ENCODE measurements at places on chromosomes 4 and X.

- no peak for DNase-seq
Observed at GRCh38 chr4:2829321-2829932, 14.2 kb upstream of the ADD1 start.

GRCh38 chrX:107826238-107827029, 768 bp downstream of the MID2 start:
- no peak for DNase-seq

- no peak for DNase-seq
Observed at GRCh38 chr4:135538698-135539097, 1337.1 kb upstream of the PABPC4L start.

- no peak for DNase-seq
Observed at GRCh38 chr4:6701371-6701770, 7.7 kb downstream of the S100P start.

DNA sequence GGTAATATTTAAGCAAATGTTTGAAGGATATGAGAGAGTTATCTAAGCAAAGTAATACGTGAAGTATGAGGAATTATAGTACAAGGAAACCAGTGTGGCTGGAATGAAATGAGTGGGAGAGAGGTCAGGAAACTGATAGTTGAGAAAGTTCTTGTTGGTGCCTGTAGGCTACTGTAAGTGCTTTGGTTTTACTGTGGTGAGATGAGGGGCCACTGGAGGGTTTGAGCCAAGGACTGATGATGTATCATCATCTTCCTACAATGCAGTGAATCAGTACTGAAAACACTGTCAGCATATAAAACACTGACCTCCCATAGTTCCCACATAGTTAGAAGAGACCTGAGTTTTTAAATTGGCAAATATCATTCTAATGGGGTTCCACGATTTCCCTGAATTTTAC, 367.5 kb upstream of the CTSO start:
- DNase-seq, result no peak

DNA sequence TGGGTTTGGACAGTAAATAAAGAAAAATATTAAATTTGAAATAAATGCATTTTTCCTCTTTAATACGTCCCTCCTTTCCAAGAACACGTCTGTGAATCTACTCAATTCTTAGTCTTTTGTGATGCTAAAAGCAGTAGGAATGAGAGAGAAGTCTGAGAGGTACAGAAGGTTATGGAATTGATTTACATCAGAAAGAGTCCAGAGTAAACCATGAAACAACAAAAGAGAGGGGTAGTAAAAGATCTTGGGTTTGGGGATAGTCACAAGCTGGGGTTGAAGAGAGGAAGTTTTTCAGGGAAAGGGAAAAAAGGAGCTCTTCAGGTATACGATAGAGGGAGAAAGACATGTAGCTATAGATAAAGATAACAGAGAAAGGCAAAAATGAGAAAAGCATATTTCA, 215.4 kb downstream of the RAB28 start:
- no peak for DNase-seq

DNA sequence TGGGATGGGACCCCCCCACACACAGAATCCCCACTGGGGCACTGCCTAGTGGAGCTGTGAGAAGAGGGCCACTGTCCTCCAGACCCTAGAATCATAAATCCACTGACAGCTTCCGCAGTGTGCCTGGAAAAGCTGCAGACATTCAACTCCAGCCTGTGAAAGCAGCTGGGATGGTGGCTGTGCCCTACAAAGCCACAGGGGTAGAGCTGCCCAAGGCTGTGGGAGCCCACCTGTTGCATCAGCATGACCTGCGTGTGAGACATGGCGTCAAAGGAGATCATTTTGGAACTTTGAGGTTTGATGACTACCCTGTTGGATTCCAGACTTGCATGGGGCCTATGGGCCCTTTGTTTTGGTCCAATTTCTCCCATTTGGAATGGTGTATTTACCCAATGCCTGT, 22.3 kb downstream of the AIMP1 start:
- DNase-seq, result no peak

DNA sequence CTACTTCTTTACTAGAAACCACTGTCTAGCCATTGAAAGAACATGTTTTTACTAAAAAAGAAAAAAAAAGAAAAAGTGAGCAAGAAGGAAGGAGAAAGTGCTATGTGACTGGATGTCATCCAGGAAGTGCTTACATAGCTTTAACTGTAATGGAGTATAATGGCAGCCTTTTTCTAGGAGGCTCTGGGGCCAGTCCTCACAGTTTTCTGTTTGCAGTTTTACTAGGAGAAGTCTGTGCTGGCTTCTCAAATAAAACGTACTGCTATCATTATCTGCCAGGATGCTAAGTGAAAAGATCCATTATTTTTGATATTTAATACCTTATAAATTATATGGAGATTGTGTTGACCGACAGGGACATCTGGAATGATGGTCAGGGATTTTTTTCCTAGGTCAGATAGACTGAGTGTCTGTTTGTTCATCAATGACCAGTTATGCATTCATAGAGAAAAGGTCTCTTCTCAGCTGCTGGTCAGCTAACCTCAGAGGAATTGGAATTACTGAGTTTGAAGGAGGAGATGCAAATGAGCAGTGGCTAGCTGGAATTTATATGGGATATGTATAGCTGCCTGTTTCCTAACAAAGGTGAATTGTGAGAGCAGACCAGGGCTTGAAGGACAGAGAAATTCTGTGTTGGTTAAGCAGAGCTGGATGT, 21.7 kb downstream of the LPAR4 start:
- no peak for DNase-seq

DNA sequence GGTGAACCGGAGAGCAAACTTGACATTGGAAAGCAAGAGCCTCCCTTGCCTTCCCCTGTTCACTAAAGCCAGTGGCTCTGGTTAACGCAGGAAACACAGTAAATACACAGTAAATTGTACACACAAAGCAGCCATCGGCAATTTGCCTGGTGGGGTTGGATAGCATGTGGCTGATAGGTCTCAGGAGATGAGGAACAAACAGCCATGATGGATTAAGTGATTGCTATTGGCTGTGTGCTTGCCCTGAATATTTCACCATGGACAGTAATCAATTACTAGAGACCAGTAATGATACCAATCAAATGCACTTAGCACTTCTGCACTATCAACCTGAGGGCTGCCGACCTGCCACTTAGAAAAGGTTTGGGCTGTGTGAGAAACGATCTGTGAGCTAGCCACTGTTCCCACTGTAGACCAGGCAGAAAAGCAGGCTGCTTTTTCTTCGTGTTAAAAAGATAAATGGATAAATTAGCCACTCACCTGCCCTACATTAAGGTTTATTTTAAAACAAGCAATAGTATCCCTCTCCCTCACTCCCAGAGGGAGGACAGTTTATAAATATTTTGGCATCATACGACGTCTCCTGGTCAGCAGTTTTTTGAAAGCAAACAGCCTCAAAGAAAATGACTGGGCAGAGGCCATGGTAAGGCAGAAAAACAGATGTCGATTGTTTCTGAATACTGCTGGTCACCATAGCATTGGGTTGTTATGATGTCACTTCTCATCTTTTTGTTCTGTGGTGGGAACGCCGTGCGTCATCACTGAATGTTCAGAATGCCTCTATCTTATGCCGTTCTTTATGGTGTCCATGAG, 167.1 kb downstream of the MAML3 start:
- no peak for DNase-seq

GRCh38 chr4:97593248-97593647, 550.0 kb downstream of the STPG2 start:
- no peak for DNase-seq

- DNase-seq, result no peak
Observed at GRCh38 chr4:25900310-25900709, 13.7 kb upstream of the SMIM20 start.

DNA sequence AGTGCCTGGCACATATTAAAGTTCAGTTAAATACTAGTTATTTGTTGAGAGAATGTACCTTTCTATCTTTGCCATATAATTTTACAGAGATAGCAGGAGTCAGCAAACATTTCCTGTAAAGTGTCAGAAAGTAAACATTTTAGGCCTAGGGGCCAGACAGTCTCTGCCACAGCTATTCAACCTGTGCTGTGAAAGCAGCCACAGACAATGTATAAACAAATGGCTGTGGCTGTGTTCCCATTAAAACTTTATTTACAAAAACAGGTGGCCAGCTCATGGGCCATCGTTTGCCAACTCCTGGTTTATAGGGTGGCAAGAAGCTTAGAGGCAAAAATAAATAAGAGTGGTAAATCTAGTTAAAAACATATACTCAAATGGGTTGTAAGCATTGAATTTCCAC, 34.0 kb upstream of the BRS3 start:
- DNase-seq, result no peak

DNA sequence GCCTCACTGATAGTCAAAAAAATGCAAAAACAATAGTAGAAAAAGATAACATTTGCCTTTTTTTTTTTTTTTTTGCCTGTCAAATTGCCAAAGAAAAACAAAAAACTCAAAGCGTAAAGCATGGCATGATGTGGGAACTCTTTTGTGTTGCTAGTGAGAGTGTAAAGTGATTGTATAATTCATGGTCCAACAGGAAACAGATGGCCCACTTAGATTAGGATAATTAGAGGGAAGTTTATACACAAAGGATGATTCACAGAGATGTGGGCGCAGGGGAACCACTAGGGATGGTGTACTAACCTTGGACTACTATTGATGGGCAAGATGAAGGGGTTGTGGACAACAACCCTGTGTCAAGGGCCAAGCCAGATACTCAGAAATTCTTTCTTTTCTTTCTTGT, 16.4 kb downstream of the MCUB start:
- no peak for DNase-seq

GRCh38 chr4:82599336-82599735, 37.5 kb upstream of the TMEM150C start:
- DNase-seq, result no peak

GRCh38 chrX:124395145-124395880, 49.0 kb downstream of the SH2D1A start:
- DNase-seq, result no peak

GRCh38 chr4:120052856-120053255, 13.8 kb downstream of the MAD2L1 start:
- no peak for DNase-seq

DNA sequence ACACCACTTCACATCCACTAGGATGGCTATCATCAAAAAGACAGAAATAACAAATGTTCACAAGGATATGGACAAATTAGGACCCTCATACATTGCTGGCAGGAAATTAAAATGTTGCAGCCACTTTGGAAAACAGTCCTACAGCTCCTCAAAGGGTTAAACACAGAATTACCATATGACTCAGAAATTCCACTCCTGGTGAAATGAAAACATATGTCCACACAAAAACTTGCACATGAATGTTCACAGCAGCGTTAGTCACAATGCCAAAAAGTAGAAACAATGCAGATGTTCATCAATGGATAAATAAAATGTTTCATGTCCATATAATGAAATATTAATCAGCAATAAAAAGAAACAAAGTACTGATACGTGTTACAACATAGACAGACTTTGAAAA, 15.1 kb downstream of the S100G start:
- no peak for DNase-seq

DNA sequence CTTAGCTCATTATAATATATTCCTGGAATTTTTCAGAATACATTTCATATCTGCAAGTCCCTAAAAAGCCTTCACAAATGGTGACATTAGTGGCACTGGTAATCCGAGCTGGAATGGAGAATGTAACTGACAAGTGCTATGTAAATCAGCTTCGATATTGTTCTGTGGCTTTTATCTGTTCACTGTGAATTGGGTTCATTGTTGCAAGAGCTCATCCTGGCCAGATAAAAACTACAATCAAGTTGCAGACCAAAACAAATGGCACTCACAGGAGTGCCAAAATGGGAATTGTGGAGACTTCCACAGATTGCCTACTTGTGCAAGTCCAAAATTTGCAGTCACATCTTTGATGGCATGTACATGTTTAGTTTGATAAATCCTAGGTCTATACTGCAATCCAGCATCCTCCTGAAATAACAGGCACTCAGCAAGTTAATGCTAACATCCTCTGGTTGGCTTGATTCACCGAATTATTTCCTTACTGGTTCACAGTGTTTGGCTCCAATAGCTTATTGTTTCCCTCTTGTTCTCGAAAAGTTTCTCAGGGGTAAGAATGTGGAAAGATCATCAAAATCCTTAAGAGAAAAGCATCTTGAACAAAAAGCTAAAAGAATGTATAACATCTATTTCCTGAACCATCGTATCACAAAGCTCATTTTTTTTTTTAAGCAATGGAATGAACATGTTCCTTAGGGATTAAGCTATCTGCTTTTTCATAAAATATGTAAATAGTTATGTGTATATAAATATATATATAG, 904.9 kb downstream of the CENPC start:
- DNase-seq, result no peak

- no peak for DNase-seq
Observed at GRCh38 chr4:555566-556275, 20.4 kb downstream of the TMEM271 start.

Data from activated CD8-positive, alpha-beta memory T cell treated with anti-CD3 and anti-CD28 coated beads for 4 hours (primary cell).